ENCODE measurements at places on chromosomes 6 and 20.

DNA sequence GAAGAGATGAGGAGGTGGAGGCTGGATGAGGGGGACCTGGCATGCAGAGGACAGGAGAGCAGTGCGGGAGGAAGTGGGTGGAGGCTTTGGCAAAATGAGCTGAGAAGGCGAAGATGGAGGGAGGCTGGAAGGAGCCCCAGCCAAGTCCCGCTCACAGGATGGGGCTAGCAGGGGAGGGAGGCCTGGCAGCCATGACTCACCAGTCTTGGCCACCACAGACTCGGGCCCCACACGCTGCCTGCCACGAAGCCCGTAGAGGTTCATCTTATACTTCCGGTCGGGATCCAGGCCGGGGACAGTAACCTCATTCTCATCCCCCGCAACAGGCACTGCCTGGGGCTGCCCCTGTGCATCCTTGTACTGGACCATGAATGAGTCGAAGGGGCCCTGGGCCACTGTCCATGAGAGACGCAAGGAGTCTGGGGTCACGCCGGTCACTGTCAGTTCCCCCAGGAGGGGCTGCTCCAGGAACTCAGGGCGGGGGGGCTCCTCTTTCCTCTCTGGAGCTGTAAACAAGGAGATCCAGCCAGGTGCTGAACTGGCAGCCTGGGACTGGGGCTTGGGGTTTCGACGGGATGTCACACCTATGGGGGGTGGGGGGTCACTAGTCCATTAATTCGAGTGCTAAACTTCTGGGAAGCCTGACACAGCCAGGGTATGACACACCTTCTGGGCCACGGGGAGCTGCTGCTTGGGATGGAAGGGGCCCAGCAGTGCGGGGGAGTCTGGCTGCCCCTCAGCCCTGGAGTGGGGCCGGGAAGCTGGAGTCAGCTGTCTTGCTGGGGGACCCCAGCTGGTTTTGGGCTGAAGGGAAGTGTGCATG is 27.8 kb downstream of the TNXB start:
- DNase-seq, result no peak

DNA sequence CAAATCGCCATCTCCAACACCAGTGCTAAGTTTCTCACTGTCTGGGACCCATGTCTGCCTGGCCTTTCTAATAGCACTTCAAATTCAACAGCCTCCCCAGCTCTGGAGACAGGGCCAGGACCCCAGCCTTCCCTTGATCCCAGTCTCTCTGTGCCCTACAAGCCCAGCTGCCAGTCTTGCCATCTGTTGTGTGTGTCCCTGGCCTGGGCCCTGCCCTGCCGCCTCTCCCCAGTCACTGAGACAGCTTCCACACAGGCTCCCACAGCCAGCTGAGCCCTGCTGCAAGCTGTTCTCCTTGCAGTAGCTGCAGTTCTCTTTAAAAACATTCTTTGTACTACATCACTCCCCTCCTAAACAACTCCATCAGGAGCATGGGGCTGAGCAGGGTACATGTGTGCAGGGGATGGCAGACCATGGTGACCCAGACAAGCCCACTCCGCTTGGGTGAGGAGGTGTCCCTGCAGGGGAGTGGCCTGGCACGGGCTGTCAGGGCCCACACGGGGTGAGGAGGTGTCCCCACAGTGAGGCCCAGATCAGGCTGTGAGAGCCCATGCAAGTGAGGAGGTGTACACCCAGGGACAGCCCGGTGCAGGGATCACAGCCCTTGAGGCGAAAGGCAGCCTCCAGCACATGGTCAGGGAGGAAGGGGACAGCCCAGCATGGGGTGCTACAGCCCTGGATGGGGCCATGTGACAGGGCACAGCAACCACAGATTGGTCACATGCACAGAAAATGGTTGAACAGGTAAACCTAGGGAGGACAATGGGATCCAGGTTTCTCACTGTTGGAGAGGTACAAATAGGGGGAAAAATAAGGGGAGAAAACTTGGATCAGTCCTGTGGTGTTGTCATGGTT is 16.2 kb downstream of the CST7 start:
- no peak for DNase-seq

GRCh38 chr6:2102316-2102883 is 143.0 kb downstream of the GMDS start:
- DNase-seq, result no peak

DNA sequence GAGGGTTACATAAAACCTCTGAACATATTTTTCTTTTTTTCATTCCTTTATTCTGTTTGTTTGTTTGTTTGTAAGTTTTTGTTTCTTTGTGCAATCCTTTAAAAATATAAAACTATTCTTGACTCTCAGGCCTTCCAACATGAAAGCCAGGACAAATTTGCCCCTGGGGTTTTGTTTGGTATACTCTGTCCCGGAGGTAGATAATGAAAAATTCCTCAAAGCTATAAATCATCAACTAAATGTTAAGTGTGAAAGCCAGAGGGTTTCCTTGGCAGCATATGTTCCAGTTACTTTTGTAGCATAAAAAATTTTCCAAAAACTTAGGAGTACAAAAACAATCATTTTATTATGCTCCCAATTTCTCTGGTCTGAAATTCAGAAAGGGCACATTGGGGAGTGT is 1084.3 kb upstream of the GJE1 start:
- DNase-seq, result no peak

Data from HuH-7.5 (cell line).